Forelimb muscle (tissue), 1 donor: ENCODE measurements at places on chromosomes 5 and 9. TPM values are rescaled to one million over a fixed set of nuclear protein-coding genes. Genes with fewer than 3 reads are reported as not detected.

GRCh38 chr5:142915813-142916424, 145.7 kb downstream of the ARHGAP26 start:
- DNase-seq, result no peak

DNA sequence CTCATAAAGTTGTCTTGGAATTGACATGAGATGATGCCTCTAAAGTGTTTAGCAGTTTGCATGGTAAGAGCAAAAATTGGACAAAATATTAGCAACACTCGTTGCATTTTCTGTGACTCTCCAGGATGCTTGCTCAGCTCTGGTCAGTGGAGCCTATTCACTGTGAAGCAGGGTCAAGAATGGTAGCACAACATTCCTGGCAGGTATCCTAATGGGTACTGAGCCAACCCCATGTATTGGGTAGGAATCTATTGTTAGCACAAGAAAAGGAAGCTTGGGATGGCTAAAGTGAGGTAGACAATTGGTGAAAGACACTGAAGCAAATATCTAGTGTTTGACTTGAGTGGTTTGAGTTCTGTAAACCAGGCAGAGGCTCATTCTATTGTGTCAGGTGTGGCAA, 10.4 kb upstream of the ACTBL2 start:
- no peak for DNase-seq

- no peak for DNase-seq
These were observed 8.8 kb upstream of the SLC6A7 start for GRCh38 chr5:150181027-150181426.

SPINK7 gene
- 0.23 TPM for polyA plus RNA-seq

GRCh38 chr9:8856396-8857067, 1057.0 kb upstream of the DMAC1 start:
- no peak for DNase-seq
